Pancreas (tissue), 10 donors: ENCODE measurements at places on chromosomes 4 and X.

DNA sequence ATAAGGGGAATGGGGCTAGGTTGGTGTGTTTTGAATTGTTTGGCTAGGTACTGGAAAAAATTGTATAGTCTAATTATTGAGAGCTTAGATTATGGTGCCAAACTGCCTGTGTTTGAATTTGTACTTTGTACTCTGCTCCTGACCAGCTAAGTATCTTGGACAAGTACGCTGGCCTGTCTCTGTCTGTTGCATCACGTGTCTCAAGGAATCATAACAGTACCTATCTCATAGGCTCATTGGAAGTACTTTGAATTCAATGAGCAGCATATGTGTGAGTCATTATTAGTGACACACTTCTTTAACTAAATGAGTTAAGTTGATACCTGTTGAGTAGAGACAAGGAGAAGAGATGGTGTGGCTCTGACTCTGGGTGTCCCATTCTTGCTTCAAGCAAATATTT, 69.5 kb upstream of the MND1 start:
- DNase-seq: no peak

GRCh38 chrX:22818061-22818460, 181.7 kb upstream of the DDX53 start:
- no peak for DNase-seq

DNA sequence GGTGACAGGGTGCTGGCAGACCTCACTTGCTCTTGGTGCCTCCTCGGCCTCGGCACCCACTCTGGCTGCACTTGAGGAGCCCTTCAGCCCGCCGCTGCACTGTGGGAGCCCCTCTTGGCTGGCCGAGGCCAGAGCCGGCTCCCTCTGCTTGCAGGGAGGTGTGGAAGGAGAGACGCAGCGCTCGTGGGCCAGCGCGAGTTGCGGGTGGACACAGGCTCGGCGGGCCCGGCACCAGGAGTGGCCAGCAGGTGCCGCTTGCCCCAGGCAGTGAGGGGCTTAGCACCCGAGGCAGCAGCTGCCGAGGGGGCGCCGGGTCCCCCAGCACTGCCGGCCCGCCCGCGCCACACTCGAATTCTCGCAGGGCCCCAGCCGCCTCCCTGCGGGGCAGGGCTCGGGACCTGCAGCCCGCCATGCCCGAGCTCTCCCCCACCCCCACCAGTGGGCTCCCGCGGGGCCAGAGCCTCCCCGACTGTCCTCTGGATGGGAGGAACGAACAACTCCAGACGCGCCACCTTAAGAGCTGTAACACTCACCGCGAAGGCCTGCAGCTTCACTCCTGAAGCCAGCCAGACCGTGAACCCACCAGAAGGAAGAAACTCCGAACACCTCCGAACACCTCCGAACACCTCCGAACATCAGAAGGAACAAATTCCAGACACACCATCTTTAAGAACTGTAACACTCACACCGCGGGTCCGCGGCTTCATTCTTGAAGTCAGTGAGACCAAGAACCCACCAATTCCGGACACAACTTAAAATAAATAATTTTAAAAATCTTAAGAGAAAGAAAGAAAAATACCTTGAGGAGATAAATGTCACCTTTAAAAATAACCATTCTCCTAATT, 311.1 kb upstream of the SLC7A11 start:
- DNase-seq: no peak

GRCh38 chr4:169723207-169723965, 34.4 kb downstream of the HPF1 start:
- no peak for DNase-seq

DNA sequence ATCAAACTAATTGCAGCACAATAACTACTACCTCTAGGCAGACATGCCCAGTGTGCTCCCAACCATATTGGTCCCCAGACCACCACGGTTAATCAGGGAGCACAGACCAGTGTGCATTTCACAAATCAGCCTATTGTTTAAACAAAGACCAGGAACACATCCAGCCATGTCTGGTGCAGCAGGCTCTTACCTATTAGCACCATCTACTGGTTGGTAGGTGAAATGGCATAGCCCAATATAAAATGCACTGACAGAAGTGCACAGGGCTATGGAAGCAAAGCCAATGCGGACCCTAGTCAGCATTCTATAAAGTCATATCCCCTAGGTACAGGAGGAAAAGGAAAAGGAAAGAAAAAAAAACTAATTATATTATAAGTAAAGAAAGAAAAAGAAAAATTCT, 15.5 kb upstream of the CYLC1 start:
- no peak for DNase-seq

DNA sequence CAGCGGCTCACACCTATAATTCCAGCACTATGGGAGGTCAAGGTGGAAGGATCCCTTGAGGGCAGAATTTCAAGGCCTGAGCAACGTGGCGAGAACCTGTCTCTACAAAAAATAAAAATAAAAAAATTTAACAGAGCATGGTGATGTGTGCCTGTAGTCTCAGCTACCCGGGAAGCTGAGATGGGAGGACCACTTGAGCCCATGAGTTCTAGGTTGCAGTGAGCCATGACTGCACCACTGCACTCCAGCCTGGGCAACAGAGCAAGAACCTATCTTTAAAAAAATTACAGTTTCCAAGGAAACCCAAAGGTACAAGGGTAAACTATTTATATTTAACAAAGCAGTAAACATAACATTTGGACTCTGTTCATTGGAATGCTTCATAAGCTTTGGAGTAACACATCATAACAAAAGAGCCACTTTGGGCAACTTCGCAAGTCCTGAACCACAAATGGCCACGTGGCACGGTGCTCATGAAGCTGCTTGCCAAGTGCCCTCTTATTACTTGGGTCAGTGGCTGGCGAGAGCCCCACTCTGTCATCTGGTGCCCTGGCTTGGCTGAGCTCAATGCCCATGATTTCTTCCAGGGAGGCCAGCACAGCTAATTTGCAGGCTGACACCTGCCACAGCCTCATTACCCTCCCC, 165.6 kb downstream of the SH3KBP1 start:
- no peak for DNase-seq

- no peak for DNase-seq
These were observed 51.9 kb upstream of the STX18 start for GRCh38 chr4:4593596-4594284.
